Foreskin keratinocyte (primary cell): ENCODE measurements at places on chromosomes 1 and 21.
A peak's percentile ranks its signal among the peaks of the same experiment; 100 is the strongest.

- DNase-seq, result no peak
Measured at GRCh38 chr1:97163591-97164275, 442.1 kb downstream of the PTBP2 start.

GRCh38 chr21:35843911-35844667, 216.2 kb downstream of the SETD4 start:
- no peak for DNase-seq

GRCh38 chr1:54866801-54867716, 19.9 kb downstream of the DHCR24 start:
- DNase-seq, result no peak

GRCh38 chr21:46156378-46156645, 933 bp upstream of the FTCD start:
- no peak for DNase-seq

DNA sequence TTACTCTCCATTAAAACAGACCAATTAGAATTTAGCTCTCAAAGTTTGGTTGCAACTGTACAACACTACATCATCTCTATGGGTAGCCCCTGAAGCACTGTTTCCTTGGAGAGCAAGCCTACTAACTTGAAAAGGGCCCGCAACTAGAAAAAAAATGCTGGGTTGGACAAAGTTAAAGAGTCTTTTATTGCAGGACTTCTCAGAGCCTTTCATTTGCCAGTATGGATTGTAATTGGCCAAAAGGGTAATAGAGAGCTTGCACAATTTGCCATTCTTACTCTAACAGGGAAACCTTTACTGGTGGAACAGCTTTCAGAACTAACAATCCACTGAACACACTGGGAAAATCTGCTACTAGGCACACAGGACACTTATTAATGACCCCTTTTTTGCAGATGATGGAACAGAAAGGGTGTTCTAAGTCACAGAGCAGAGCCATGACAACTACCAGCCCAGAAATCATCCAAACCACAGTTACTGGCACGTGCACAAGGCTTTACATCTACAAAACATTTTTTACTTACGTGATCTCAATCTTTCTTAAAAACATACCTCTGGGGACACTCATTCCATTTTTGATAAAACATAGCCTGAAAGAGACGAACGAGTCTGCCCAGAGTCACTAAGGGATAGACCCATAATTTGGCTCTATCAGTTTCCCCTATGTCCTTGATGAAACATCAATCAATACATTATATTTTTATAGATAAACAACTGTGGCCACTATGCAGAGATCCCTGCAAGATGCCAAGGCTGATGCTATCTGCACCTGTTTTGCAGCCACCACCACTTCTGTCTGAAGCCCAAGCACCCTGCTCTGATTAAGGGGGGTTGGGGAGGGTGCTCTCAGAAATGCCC, 176.3 kb upstream of the EDN2 start:
- no peak for DNase-seq

- DNase-seq, result no peak
Measured at GRCh38 chr1:161907265-161907664, 116.4 kb downstream of the OLFML2B start.

GRCh38 chr1:6414443-6414844, 5.3 kb downstream of the HES2 start:
- DNase-seq, result peak; percentile 100

DNA sequence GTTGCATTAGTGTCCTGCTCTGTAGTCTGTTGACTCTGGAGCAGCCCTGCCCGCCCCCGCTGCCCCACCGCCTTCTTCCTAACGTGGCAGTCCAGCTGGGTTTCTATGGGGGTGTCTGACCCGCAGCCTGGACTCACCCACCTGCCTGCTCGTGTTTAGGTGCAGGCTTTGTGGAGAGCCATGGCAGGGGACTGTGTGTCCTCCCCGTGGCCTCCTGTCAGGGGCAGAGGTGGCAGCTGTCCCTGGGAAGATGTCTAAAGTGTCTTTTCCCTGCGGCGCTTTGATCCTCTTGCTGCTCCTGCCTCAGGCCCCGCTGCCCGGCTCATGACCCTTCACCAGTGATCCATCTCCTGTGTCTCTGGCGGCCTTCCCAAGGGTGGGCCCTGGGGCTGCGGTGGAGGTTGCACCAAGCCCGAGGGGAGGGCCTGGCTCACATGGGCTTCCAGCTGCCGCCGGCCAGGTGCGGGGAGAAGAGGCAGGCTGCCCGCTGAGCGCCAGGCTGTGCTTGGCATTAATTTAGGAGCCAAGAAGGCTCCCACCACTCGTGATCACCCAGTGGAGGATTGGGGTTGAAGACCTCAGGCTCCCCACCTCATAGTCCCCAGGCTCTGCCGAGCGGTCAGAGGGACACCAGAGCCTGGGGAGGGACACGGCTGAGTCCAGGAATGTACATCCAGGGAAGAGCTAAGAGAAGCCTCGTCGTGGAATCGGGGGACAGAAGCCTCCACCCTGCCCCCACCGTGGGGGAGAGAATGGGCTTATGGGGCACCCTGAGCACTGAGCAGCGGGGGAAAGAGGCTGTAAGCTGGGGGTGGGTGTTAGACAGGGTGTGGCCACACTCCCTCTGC, 44.1 kb downstream of the COL18A1 start:
- no peak for DNase-seq

DNA sequence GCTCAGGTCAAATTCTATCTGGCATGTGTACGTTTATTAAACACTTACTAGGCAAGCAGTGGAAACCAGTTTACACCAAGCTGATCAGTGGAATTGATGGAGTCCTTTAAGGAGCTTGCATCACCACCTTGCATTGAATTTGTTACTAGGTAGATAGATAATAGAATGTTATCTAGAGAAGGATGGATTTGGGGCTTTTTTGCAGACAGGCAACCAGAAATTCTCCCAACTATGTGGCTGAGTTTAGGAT, 44.9 kb downstream of the HHAT start:
- DNase-seq, result no peak

DNA sequence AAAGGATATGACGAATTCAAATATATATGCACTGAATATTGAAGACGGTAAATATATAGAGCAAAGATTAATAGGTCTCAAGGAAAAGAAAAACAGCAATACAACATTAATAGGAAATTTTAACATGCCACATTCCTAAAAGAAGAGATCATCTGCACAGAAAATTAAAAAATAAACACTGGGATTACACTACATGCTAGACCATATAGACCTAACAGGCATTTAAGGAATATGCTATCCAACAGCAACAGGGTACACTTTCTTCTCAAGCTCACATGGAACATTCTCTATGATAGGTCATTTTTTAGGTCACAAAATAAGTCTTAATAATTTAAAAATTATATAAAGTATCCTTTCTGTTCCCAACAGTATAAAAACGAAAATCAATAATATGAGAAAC, 1038.3 kb downstream of the KCNT2 start:
- DNase-seq, result no peak

- DNase-seq, result no peak
Measured at GRCh38 chr1:58911841-58912499, 128.1 kb upstream of the JUN start.

- DNase-seq, result no peak
Measured at GRCh38 chr1:167514288-167514687, 4.0 kb downstream of the CD247 start.

DNA sequence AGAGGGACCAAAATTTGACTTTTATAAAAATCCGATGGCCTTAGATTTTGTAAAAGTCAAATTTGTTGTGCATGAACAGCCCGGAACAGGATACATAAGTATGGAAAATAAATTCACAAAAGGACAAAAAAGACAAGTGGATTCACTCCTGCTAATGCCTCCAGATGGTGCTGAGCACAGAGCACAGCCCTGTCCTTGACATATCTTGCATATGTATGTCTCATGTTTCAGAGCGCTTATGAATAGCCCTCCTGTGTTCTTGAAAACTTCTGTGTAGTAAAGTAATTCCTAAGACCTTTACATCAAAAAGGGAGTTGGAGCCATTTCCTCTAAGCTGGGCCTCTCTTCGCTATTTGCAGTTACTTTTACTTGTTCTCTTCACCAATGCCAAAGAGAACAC, 110.7 kb upstream of the RAB3GAP2 start:
- DNase-seq, result no peak

- no peak for DNase-seq
Measured at GRCh38 chr1:7513081-7513480, 258.0 kb upstream of the VAMP3 start.

DNA sequence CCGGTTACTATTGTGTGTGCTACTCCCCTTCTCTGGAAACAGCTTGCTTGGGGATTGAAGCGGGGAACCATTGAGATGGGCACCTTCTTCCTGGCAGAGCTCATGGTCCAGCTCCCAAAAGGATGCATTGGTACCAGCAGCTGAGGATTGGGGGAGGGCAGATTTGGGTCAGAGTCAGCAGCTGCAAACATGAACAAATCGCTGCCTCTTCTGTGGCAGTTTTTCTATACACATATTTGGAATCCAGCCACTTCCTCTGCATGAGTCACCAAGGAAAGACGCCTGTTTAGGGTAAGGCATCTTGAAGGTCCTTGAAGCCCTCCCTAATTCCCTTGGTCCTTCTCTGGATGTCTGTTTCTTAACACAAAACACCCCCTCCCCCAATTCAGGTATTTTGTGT, 104.7 kb downstream of the DAB1 start:
- DNase-seq, result peak; percentile 14

- peak; percentile 75 for DNase-seq
Measured at GRCh38 chr1:159091607-159092031, 15.1 kb upstream of the AIM2 start.

DNA sequence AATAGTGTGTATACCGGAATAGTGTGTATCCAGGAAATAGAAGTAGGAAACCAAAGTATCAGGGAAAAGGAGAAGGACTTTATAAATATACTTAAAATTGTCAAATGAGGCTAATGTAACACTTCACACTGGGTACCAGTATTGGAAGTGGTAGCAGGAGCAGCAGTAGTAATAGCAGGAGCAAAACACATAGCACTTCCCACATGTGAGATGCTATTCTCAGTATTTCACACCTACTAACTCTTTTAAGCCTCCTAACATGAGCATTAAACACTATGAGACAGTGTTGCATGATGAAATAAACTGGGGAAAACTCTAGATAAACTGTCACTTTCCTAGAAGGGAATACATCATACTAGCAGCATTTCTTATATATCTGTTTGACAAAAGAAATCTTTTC, 376.7 kb downstream of the VAV3 start:
- DNase-seq, result no peak

- peak; percentile 36 for DNase-seq
Measured at GRCh38 chr1:56686169-56686568, 41.1 kb downstream of the PRKAA2 start.
